T-cell (primary cell): ENCODE measurements at places on chromosomes 6 and 20. TPM values are rescaled to one million over a fixed set of nuclear protein-coding genes. Genes with fewer than 3 reads are reported as not detected.

The TBPL1 gene
- total RNA-seq: 30.5 TPM

- H3K27me3 ChIP-seq: no peaks in the 10 kb centered on the region
- no peak overlapping the region for H3K27ac ChIP-seq
- DNase-seq: no peak
- no peaks in the 10 kb centered on the region for H3K4me1 ChIP-seq
Measured at GRCh38 chr6:85047818-85048217, 283.4 kb upstream of the TBX18 start.

DNA sequence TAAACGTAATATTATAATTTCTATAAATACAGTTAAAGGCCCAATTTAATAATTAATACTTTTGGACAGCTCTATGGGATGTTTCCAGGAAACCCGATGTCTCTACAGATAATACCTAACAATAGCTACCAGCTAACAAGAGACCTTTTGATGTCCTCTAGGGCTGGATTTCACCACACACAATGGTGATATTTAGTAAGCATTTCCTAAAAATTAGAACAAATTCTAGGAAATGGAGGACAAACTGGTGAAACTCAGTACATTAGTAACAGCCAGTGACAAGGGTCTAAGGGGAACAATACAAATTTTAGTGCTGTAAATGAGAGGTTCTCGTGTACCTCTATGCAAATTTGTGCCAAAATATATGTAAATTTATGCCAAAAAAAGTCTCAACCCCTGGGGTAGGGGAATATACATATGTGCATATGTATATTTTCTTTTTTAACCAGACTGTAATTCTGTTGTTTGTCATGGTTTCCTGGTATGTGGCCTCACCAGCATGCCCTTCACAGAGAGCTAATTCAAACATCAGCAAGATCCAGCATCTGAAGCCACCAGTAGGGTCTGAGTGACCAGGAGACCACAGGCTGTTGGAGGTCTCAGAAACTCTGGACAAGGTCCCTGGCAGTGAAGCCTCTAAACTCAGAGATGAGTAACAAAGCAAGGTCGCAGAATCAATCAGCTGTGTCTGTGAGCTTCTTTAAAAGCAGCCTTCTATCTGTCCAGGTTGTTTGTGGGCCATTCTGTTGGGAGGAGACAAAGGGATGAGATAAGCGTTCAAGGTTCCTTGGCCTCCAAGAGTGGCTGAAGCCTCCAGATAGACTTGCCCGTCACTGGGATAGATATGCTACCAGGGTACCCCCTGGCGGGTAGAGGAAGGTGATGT lies 235.1 kb upstream of the RREB1 start:
- no peaks in the 10 kb centered on the region for H3K4me1 ChIP-seq
- peaks cover 2% of the 10 kb centered on the region for H3K27me3 ChIP-seq
- H3K4me3 ChIP-seq: no peak overlapping the region
- no peak overlapping the region for H3K27ac ChIP-seq
- no peak for DNase-seq
- H3K36me3 ChIP-seq: no peaks in the 10 kb centered on the region

GRCh38 chr6:43853066-43853650 lies 83.1 kb downstream of the VEGFA start:
- H3K4me1 ChIP-seq: no peaks in the 10 kb centered on the region
- H3K27me3 ChIP-seq: peaks cover 24% of the 10 kb centered on the region
- H3K4me3 ChIP-seq: no peak overlapping the region
- H3K27ac ChIP-seq: no peak overlapping the region
- DNase-seq: no peak

GRCh38 chr6:100446115-100447080 lies 18.3 kb downstream of the SIM1 start:
- H3K27ac ChIP-seq: no peak overlapping the region
- H3K4me3 ChIP-seq: no peak overlapping the region
- peaks cover 21% of the 10 kb centered on the region for H3K27me3 ChIP-seq
- no peaks in the 10 kb centered on the region for H3K4me1 ChIP-seq

GRCh38 chr6:16766043-16766536 lies 4.8 kb upstream of the ATXN1 start:
- no peak overlapping the region for H3K4me3 ChIP-seq
- peaks cover 14% of the 10 kb centered on the region for H3K4me1 ChIP-seq
- no peaks in the 10 kb centered on the region for H3K36me3 ChIP-seq
- no peak for DNase-seq
- H3K27ac ChIP-seq: no peak overlapping the region

GRCh38 chr6:53924821-53925422 lies 130.1 kb downstream of the LRRC1 start:
- DNase-seq: no peak
- H3K27ac ChIP-seq: no peak overlapping the region
- H3K4me3 ChIP-seq: no peak overlapping the region
- no peaks in the 10 kb centered on the region for H3K36me3 ChIP-seq
- no peaks in the 10 kb centered on the region for H3K4me1 ChIP-seq

The MMP24 gene
- total RNA-seq: not detected

The STMND1 gene
- not detected for total RNA-seq

GRCh38 chr6:50720623-50721022 lies 7.3 kb downstream of the TFAP2D start:
- no peak overlapping the region for H3K4me3 ChIP-seq
- H3K27ac ChIP-seq: no peak overlapping the region
- no peaks in the 10 kb centered on the region for H3K36me3 ChIP-seq
- no peaks in the 10 kb centered on the region for H3K4me1 ChIP-seq

The BTNL2 gene
- total RNA-seq: not detected

- DNase-seq: no peak
- H3K36me3 ChIP-seq: no peaks in the 10 kb centered on the region
- peaks cover 32% of the 10 kb centered on the region for H3K27me3 ChIP-seq
- no peak overlapping the region for H3K27ac ChIP-seq
Measured at GRCh38 chr20:46215913-46216707, 92.2 kb downstream of the CDH22 start.

DNA sequence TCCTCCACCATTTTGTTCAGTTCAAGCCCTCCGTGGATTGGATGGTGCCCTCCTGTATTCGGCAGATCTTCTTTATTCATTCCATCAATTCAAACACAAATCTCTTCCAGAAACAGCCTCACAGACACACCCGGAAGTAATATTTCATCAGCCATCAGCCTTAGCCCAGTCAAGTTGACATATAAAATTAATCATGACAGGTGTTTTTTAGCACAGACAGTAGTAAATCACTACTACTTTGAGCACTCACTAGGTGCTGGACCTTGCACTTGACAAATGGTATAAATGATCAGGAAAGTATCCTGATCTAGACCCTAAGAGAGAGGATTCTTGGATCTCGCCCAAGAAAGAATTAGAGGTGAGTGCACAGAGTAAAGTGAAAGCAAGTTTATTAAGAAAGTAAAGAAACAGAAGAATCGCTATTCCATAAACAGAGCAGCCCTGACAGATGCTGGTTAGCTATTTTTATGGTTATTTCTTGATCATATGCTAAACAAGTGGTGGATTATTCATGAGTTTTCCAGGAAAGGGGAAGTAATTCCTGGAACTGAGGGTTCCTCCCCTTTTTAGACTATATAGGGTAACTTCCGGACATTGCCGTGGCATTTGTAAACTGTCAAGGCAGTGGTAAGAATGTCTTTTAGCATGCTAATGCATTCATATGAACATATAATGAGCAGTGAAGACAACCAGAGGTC lies 194.6 kb upstream of the LAMP5 start:
- DNase-seq: no peak
- H3K27me3 ChIP-seq: no peaks in the 10 kb centered on the region
- H3K36me3 ChIP-seq: no peaks in the 10 kb centered on the region
- no peaks in the 10 kb centered on the region for H3K4me1 ChIP-seq
- H3K27ac ChIP-seq: no peak overlapping the region
- no peak overlapping the region for H3K4me3 ChIP-seq

DNA sequence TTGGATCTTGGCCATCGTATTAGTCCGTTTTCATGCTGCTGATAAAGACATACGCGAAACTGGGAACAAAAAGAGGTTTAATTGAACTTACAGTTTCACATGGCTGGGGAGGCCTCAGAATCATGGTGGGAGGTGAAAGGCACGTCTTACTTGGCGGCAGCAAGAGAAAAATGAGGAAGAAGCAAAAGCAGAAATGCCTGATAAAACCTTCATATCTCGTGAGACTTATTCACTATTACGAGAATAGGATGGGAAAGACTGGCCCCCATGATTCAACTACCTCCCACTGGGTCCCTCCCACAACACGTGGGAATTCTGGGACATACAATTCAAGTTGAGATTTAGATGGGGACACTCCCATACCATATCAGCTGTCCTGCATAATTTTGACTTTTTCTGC lies 20.1 kb upstream of the REPS1 start:
- no peak overlapping the region for H3K27ac ChIP-seq
- H3K4me1 ChIP-seq: no peaks in the 10 kb centered on the region
- H3K36me3 ChIP-seq: no peaks in the 10 kb centered on the region
- H3K4me3 ChIP-seq: no peak overlapping the region
- H3K27me3 ChIP-seq: no peaks in the 10 kb centered on the region

DNA sequence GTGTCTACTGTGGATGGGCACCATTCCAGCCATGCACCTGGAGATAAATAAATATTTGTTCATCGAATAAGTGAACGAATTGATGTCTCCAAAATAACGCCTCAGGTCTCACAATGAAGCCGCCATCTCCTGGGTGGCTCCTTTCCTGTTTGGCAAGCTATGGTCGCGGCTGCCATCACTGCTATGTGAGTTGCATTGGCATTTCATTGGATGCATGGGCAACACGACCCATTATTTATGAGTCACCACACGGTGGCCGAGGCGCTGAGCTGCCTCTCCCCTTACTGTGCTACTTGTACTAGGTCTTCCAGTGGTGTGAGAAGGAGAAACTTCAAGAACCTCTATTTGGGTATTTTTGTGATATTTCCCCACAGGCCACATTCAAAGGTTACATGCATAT lies 21.3 kb upstream of the PDE10A start:
- H3K27me3 ChIP-seq: no peaks in the 10 kb centered on the region
- H3K27ac ChIP-seq: no peak overlapping the region
- DNase-seq: no peak
- H3K36me3 ChIP-seq: no peaks in the 10 kb centered on the region

The HLA-DMB gene
- 30.6 TPM for total RNA-seq

- H3K27ac ChIP-seq: no peak overlapping the region
- no peaks in the 10 kb centered on the region for H3K27me3 ChIP-seq
- no peak overlapping the region for H3K4me3 ChIP-seq
Measured at GRCh38 chr20:16007962-16008361, 565.3 kb downstream of the KIF16B start.

The GRM1 gene
- not detected for total RNA-seq

GRCh38 chr20:57879779-57880570 lies 170.2 kb upstream of the PMEPA1 start:
- no peak overlapping the region for H3K4me3 ChIP-seq
- H3K27me3 ChIP-seq: peaks cover 6% of the 10 kb centered on the region
- H3K36me3 ChIP-seq: no peaks in the 10 kb centered on the region
- H3K4me1 ChIP-seq: no peaks in the 10 kb centered on the region

DNA sequence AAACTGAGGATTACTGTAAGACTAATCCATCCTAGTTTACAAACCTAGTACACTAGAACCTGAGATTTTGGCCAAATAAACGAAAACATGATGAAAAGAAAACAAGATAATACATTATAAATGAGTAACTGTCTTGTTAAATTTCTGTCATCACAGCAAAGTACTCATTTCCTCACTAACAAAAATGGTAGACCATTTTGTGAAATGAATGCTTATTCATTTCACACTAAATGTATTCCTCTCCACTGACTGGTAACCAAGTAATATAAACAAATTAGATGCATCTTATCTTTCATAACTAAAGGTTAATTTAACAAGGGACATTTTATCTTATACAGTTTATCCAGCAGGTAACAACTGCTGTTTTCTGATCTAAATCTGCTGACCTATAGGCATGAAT lies 143.7 kb downstream of the REV3L start:
- no peaks in the 10 kb centered on the region for H3K27me3 ChIP-seq
- no peaks in the 10 kb centered on the region for H3K4me1 ChIP-seq
- peaks cover 19% of the 10 kb centered on the region for H3K36me3 ChIP-seq
- H3K27ac ChIP-seq: no peak overlapping the region

The MYH7B gene
- 0.67 TPM for total RNA-seq

The LST1 gene
- 13.4 TPM for total RNA-seq

GRCh38 chr6:154139892-154140291 lies 100.9 kb downstream of the OPRM1 start:
- no peak for DNase-seq
- H3K4me3 ChIP-seq: no peak overlapping the region
- H3K27me3 ChIP-seq: no peaks in the 10 kb centered on the region
- no peak overlapping the region for H3K27ac ChIP-seq

The GSTA1 gene
- not detected for total RNA-seq

DNA sequence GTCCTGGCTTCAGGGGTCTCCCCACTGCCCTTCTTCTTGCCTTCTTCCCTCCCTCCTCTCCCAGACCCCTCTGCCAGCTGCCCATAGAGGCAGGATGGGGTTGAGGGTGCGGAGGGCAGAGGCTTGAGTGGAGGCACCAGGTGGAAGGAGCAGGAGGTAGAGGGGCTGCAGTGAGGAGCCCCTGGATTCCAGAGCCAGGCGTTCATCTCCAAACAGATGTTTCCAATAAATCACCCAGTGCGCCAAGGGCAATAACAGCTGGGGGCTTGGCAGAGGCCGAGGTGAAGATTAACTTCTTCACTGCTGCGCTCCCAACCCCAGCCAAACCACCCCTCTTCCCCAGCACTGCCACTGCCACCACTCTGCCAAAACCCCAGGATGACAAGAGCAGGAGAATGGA lies 10.7 kb downstream of the MDFI start:
- H3K36me3 ChIP-seq: no peaks in the 10 kb centered on the region
- peaks cover 49% of the 10 kb centered on the region for H3K27me3 ChIP-seq
- no peak overlapping the region for H3K27ac ChIP-seq
- DNase-seq: no peak

DNA sequence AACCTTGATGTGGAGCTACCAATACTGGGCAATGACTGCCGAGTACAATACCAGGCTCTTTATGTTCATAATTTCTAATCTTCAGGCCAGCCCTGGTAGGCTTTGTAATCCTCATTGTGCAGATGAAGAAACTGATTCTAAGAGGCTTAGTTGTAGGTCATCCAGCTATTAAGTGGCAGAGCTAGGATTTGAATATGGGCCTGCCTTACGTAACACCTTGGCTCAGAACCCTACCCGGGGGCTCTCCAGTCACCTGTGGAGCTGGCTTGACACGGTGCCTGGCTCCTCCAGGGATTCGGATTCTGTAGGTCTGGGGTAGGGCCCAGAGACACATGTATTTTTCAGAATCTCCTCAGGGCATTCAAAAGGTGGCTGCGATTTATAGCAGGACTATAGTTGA lies 515.5 kb downstream of the QKI start:
- no peak for DNase-seq
- no peaks in the 10 kb centered on the region for H3K4me1 ChIP-seq
- no peaks in the 10 kb centered on the region for H3K27me3 ChIP-seq
- no peaks in the 10 kb centered on the region for H3K36me3 ChIP-seq
- H3K27ac ChIP-seq: no peak overlapping the region
